Activated naive CD4-positive, alpha-beta T cell treated with anti-CD3 and anti-CD28 coated beads for 36 hours (primary cell): ENCODE measurements at places on chromosomes 2 and 18. TPM values are rescaled to one million over a fixed set of nuclear protein-coding genes. Genes with fewer than 3 reads are reported as not detected.
A peak's percentile ranks its signal among the peaks of the same experiment; 100 is the strongest.

DNA sequence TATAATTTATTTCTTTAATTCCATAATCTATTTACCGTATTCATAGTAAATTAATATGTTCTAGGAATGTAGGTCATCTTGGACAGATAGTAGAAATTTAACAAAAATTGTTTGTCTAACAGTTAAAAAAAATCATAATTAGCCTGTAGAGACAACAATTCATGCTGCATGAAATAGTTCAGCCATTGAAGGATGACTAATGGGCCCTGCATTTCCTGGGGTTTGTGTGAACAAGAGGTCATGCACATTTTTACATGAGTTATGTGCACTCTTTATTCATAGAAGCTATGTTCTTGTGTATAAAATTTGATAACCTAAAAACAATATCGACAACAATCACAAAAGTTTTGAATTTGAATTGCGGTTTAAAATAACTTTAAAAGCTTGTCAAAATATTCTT is 1663.6 kb downstream of the SUCLG1 start:
- H3K4me3 ChIP-seq, result no peak overlapping the region
- no peak overlapping the region for H3K27ac ChIP-seq
- no peaks in the 10 kb centered on the region for H3K4me1 ChIP-seq
- H3K36me3 ChIP-seq, result no peaks in the 10 kb centered on the region
- no peaks in the 10 kb centered on the region for H3K27me3 ChIP-seq

GRCh38 chr2:15935675-15936074 is 4.7 kb upstream of the MYCN start:
- H3K27me3 ChIP-seq, result peaks cover 39% of the 10 kb centered on the region
- no peaks in the 10 kb centered on the region for H3K36me3 ChIP-seq

- no peak overlapping the region for H3K4me3 ChIP-seq
- no peaks in the 10 kb centered on the region for H3K27me3 ChIP-seq
- H3K36me3 ChIP-seq, result no peaks in the 10 kb centered on the region
Measured at GRCh38 chr2:239724194-239724849, 300.8 kb downstream of the NDUFA10 start.

DNA sequence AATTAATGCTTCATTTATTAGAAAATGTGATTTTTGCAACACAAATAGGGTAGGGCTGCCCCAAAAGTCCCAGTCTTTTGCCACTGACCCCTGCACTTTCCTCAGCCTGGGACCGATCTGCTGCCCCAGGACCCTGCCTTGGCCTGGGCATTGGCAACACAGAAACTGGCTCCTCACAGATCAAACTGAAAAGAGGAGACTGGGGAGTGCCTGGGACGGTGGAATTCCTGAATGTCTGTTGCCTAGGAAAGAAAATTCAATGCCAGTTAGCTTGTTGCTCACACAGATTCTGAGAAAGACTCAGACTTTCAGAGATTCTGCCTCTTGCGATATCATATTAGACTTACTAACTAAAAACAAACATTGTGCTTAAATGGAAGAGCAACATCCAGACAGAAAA is 211.2 kb downstream of the VAPA start:
- H3K4me3 ChIP-seq, result no peak overlapping the region
- no peak for DNase-seq
- H3K4me1 ChIP-seq, result no peaks in the 10 kb centered on the region
- H3K27ac ChIP-seq, result no peak overlapping the region
- H3K36me3 ChIP-seq, result no peaks in the 10 kb centered on the region

DNA sequence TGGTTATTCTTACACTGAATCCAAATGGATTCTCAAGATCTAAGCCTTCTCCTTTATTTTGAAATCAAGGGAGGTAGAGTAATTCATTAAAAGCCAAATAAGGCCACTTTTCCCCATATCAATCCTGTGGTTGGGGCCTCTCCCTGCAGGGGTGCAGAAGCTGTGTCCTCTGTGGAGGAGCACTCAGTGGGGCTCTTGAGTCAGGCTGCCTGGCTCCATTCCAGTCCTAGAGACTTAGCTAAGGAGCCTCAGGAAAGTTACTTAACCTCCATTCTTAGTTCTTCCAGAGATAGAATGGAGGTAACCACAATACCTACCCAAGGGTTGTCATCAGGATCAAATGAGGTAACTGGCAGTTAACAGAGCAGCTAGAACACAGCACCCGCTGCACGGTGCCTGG is 564.3 kb downstream of the CMPK2 start:
- H3K36me3 ChIP-seq, result no peaks in the 10 kb centered on the region
- H3K4me1 ChIP-seq, result no peaks in the 10 kb centered on the region
- H3K4me3 ChIP-seq, result no peak overlapping the region
- H3K27ac ChIP-seq, result no peak overlapping the region
- H3K27me3 ChIP-seq, result no peaks in the 10 kb centered on the region

GRCh38 chr2:30165617-30166016 is 18.8 kb downstream of the YPEL5 start:
- no peak overlapping the region for H3K4me3 ChIP-seq
- H3K36me3 ChIP-seq, result no peaks in the 10 kb centered on the region
- H3K4me1 ChIP-seq, result peaks cover 6% of the 10 kb centered on the region
- H3K27me3 ChIP-seq, result no peaks in the 10 kb centered on the region
- no peak for DNase-seq
- H3K27ac ChIP-seq, result no peak overlapping the region

GRCh38 chr2:120579916-120580685 is 155.6 kb upstream of the GLI2 start:
- no peak overlapping the region for H3K4me3 ChIP-seq
- no peaks in the 10 kb centered on the region for H3K4me1 ChIP-seq
- peaks cover 2% of the 10 kb centered on the region for H3K36me3 ChIP-seq

DNA sequence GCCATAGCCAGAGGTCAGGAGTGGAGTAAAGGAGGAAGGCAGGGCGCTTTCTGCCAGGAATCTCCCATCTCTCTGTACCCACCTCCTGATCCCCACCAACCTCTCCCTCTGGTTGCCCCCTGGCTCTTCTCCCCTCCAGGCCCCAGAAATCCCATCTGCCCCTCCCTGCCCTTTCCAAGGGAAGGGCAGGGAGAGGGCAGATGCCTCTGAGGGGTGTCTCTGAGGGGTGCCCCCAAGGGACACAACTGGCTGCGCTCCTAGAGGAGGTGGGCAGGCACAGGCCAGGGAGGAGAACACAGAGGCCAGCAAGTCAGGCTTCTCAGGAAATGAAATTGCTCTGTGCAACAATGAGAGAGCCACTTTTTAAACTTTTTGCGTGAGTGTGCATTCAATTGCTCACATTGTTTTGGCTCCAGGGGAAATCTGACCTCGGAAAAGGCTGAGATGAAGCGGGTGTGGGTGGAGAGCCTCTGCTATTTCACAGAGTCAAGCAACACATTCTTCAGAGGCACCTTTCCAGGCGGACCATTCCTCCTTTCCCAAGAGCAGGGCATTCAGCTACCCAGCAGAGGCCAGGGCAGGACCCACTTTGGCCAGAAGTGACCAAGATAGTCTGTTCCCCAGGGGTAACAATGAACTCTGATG is 125.5 kb downstream of the SMAD7 start:
- H3K36me3 ChIP-seq, result no peaks in the 10 kb centered on the region
- H3K27ac ChIP-seq, result no peak overlapping the region
- no peak for DNase-seq
- no peaks in the 10 kb centered on the region for H3K27me3 ChIP-seq

DNA sequence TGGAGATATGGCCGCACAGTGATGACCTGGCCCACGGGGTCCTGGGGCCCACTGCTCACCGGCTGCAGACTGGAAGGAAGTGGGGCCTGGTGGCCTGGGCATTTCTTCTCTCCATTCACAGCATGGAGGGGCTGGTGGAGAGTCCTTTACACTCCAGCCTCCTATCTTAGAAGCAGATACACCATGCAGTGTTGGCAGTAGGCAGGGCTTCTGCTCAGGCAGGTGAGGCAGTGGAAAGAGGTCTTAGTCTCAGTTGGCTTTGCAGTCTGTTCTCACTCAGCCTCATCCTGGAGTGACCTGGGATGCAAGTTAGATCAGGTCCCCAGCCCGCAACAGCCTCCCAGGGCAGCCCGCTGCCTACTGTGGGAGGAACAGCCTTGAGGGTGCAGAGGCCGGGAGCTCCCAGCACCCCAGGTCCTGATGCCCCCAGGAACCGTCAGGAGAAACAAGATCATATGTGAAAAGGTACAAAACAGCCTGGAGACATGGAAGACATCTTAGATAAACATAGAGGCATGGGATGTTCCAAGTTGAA is 45.8 kb upstream of the OTOS start:
- H3K36me3 ChIP-seq, result no peaks in the 10 kb centered on the region
- H3K4me3 ChIP-seq, result no peak overlapping the region
- H3K27ac ChIP-seq, result no peak overlapping the region
- no peak for DNase-seq

DNA sequence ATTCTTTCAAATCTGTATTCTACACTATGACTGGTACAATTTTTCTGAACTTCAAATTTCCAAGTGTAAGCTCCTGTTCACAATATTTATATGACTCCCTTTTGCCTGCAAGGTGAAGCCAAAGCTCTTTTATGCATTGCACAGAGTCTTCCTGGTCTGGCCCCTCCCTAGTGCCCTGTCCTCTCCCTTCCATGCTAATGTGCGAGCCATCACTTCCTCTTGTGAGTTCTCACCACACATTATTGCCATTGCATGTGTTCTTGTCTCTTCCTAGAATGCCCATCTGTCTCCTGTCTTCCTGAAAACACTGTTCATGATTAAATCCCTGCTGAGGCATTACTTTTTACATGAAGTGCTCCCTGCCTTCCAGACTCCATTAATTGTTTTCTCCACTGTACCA is 169.9 kb downstream of the MC4R start:
- H3K4me1 ChIP-seq, result no peaks in the 10 kb centered on the region
- H3K27ac ChIP-seq, result no peak overlapping the region
- H3K36me3 ChIP-seq, result no peaks in the 10 kb centered on the region
- H3K27me3 ChIP-seq, result peaks cover 2% of the 10 kb centered on the region

- H3K4me1 ChIP-seq, result peaks cover 8% of the 10 kb centered on the region
- peak overlapping the region; percentile 76 for H3K4me3 ChIP-seq
- peak; percentile 82 for DNase-seq
- no peak overlapping the region for H3K27ac ChIP-seq
Measured at GRCh38 chr2:219552382-219553167, 8.7 kb downstream of the TMEM198 start.

DNA sequence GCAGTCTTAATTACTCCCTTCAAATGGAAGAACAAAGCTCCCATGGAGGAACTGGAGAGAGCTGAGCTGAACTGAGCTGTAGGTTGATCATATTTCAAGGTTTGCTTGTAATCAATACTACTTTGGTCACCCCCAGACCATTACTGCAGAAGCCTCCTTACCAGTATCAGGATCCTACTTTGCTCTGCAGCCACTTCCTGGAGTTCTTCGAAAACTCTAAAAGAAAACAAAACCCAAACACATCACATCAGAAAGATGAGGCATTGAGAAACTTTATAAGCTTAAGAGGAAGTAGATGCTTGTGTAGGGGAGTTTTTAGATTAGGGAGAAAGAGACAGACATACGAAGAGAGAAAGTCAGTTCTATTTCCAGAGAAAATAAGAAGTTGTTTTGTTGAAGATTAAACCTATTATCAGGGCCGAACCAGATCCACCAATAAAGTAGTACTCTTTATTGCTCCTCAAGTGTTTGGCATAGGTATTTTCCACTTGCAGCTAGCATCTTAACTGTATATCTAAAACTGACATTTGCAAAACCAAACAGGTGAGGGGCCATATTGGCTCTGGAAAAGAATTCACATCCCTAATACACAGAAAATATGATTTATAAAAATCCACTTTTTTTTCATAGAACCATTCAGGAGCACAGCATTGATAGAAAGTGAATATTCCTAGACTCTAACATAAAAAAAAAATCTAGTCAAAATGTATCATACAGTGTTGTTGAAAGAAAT is 166.9 kb upstream of the KLF7 start:
- H3K36me3 ChIP-seq, result no peaks in the 10 kb centered on the region
- peaks cover 75% of the 10 kb centered on the region for H3K4me1 ChIP-seq
- peak overlapping the region; percentile 84 for H3K27ac ChIP-seq
- no peaks in the 10 kb centered on the region for H3K27me3 ChIP-seq

DNA sequence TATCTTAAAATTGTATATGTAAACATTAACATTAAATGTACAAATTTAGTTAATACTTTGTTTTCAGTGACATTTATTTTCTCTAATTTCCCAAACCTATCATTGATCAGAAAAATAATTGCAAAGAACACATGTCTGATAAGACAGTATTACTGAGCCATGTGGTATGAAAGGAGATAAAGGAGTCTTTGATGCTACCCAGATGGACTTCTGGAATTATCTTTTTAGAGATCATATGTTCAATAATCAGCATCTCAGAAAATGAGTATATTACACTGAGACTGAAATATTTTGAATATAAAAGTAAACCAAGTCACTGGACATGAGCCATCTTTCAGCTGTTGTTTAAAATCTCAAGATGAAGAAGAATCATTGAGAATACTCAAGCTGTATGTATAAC is 153.3 kb downstream of the PHLPP1 start:
- H3K27me3 ChIP-seq, result no peaks in the 10 kb centered on the region
- no peaks in the 10 kb centered on the region for H3K36me3 ChIP-seq
- no peak overlapping the region for H3K27ac ChIP-seq
- no peak overlapping the region for H3K4me3 ChIP-seq
- H3K4me1 ChIP-seq, result peaks cover 14% of the 10 kb centered on the region
- DNase-seq, result no peak

DNA sequence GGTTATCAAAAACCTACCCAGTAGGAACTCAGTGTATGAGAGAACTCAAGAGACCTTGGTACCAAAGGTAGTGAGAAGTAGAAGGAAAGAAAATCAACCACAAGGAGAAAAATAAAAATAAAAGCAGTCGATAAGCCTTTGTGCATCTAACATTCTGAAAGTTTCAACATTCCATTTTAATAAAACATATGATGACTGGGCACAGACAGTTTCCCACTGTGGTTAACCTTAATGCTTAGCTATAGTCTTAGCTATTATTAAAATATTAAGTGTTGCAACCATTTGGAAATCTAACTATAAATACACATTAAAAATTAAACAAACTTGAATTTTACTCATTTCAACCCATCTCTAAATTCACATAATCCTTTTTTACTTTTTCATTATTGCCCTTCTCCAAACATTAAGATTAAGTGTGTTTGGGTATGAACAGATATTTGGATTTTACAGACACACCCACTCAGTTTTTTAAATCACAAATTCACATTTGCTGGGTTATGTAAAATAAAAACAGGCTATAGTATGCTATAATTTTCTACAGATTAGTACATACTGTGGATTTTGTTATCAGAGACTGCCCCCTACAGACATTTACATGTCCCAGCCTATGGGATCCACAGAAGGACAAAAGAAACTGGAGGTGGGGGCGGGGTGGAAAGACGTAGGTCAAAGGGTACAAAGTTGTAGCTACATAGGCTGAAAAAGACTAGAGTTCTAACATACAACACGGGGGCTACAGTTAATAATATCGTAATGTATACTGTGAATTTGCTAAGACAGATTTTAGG is 32.8 kb downstream of the SRBD1 start:
- peaks cover 11% of the 10 kb centered on the region for H3K36me3 ChIP-seq
- no peaks in the 10 kb centered on the region for H3K27me3 ChIP-seq
- no peak overlapping the region for H3K27ac ChIP-seq
- peak; percentile 40 for DNase-seq

The HOXD13 gene
- total RNA-seq, result not detected

The ANKAR gene
- total RNA-seq, result 1.6 TPM

The SP140 gene
- 98.8 TPM for total RNA-seq

The LYPD6 gene
- not detected for total RNA-seq

The KCNE4 gene
- total RNA-seq, result not detected

The SF3B6 gene
- 164 TPM for total RNA-seq

The KCNIP3 gene
- total RNA-seq, result not detected

The UCN gene
- total RNA-seq, result 0.89 TPM

The RASGRP3 gene
- total RNA-seq, result 2.3 TPM
